ENCODE measurements at places on chromosomes 2 and 18.
A peak's percentile ranks its signal among the peaks of the same experiment; 100 is the strongest.

- DNase-seq: no peak
Observed at GRCh38 chr2:95388856-95389244, 13.7 kb upstream of the FAHD2A start.

DNA sequence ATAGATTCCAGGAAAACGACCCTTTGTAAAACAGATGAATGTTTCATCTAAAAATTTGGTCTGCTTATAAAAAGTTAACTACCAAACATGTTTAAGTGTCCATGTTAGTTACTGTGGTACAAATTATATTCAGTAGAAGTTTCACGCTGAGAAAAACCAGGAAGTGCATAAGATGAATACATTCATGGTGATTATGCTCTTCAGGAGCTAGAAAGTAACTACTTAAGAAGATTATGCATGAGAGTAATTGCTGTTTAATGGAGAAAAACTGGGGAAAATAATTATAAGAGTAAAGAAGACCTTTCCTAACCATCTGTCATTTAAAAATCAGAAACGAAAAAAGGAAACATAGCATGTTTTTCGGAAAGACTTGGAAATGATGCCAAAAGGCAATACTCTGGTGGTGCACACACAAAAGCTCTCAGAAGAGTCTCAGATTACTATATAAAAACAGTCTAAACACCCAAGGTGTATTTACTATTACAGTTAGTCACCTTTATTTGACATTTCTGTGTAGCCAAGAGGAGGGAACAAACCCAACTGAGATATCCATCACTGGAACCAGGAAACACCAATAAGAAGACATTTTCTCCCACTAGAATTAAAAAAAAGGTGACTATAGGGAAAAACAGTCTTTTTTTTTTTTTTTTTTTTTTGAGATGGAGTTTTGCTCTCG, 38.8 kb upstream of the METTL21A start:
- no peak for DNase-seq

GRCh38 chr2:42233976-42234441, 64.9 kb downstream of the EML4 start:
- peak; percentile 73 for DNase-seq

- DNase-seq: no peak
Observed at GRCh38 chr2:4130651-4131050, 427.3 kb downstream of the DCDC2C start.

GRCh38 chr2:129876541-129876940, 102.9 kb upstream of the RAB6C start:
- DNase-seq: no peak

- DNase-seq: no peak
Observed at GRCh38 chr2:11104794-11105660, 50.2 kb upstream of the SLC66A3 start.

DNA sequence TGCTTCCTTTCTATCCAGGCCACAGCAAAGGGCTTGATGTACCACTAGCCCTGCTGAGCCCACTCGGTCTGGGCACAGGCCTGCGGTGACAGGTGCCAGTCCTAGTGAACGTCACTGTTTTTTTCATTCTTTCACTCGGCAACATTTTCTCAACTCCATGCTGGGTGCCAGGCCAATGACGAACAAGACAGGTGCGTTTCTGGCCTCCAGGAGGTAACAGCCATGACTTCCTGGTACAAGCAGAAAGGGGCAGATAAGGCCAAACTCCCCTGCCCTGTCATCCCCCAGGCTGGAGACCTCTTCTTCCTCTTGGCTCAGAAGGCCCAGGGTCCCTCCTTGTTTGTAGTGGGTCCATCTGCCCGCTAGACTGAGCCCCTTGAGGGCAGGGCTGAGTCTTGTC, 55.7 kb upstream of the OTOF start:
- DNase-seq: no peak

- DNase-seq: peak; percentile 53
Observed at GRCh38 chr2:216696751-216697560, 1.6 kb upstream of the IGFBP5 start.

DNA sequence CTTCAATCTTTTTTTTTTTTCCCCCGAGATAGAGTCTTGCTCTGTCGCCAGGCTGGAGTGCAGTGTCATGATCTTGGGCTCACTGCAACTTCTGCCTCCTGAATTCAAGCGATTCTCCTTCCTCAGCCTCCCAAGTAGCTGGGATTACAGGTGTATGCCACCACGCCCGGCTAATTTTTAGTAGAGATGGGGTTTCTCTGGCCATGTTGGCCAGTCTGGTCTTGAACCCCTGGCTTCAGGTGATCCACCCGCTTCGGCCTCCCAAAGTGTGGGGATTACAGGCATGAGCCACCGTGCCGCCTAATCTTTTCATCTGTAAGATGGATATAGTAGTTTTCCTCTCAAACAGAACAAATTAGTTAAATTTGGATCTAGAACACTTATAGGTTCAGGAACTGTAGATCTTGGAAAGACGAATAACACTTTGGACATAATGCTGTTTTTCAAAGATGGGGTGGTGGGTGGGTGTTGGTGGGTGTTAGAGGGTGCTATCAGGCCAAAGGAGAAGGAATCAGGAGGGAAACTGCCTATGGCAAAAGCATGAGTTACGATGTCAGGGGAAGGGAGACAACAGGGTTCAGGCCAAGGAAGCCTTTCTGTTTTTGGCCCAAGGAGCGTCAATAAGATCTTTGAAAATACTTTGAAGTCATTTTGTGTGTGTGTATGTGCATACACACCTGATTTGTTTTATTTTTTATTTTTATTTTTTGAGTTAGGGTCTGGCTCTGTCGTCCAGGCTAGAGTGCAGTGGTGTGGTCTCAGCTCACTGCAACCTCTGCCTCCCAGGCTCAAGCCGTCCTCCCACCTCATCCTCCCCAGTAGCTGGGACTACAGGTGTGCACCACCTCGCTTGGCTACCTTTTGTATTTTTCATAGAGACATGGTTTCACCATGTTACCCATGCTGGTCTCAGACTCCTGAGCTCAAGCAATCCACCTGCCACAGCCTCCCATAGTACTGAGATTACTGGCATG, 6.8 kb downstream of the RPL37A start:
- DNase-seq: no peak

DNA sequence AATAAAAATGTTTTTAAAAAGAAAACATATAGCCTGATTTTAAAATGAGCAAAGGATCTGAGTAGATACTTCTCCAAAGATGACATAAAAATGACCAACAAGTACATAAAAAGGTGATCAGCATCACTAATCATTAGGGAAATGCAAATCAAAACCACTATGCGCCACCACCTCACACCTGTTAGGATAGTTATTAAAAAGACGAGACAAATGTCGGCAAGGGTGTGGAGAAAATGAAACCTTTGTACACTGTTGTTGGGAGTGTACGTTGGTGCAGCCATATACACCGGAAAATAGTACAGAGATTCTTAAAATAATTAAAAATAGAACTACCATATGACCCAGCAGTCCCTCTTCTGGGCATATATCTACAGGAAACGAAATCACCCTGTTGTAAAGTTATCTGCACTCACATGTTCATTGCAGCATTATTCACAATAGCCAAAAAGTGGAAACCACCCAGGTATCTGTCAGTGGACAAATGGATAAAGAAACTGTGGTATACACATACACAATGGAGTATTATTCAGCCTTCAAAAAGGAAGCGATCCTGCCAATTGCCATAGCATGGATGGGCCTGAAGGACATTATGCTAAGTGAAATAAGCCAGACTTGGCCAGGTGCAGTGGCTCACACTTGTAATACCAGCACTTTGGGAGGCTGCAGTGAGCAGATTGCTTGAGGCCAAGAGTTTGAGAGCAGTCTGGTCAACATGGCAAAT, 91.6 kb downstream of the PRKRA start:
- DNase-seq: no peak

All from fibroblast of pulmonary artery (primary cell).